ENCODE measurements at places on chromosomes 5 and 9.
A peak's percentile ranks its signal among the peaks of the same experiment; 100 is the strongest.

- no peaks in the 10 kb centered on the region for H3K36me3 ChIP-seq
- no peak overlapping the region for H3K4me3 ChIP-seq
- DNase-seq = no peak
- H3K27me3 ChIP-seq = no peaks in the 10 kb centered on the region
- no peaks in the 10 kb centered on the region for H3K4me1 ChIP-seq
Measured at GRCh38 chr9:29285818-29286217, 1712.5 kb upstream of the C9orf72 start.

GRCh38 chr5:113813466-113813865 is 300.0 kb downstream of the YTHDC2 start:
- no peak overlapping the region for H3K27ac ChIP-seq
- H3K4me1 ChIP-seq = no peaks in the 10 kb centered on the region

GRCh38 chr9:84862308-84862707 is 192.8 kb downstream of the NTRK2 start:
- DNase-seq = no peak
- H3K27me3 ChIP-seq = no peaks in the 10 kb centered on the region
- H3K36me3 ChIP-seq = no peaks in the 10 kb centered on the region
- H3K27ac ChIP-seq = no peak overlapping the region

DNA sequence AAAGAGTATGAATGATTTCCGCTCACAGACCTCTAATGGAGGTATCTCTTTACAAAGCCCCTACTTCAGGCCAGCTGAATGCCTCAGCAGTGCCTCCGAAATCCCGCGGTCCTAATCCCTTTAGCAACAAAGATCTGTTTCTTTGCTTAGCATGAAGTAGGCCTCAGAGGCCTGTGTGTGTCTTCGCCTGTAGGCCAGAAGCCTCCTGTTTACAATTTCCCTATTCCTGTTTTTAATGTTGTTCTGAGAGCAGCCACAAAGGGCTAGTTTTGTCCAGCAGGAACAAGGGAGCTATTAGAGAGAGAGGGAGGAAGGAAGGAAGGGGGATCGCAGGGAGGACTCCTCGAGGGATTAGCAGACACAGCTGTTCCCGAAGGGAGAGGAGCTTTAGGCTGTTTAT is 166.4 kb upstream of the SPRY4 start:
- peaks cover 8% of the 10 kb centered on the region for H3K27me3 ChIP-seq
- no peaks in the 10 kb centered on the region for H3K4me1 ChIP-seq
- H3K4me3 ChIP-seq = no peak overlapping the region
- no peak for DNase-seq
- no peak overlapping the region for H3K27ac ChIP-seq
- H3K36me3 ChIP-seq = no peaks in the 10 kb centered on the region

- H3K36me3 ChIP-seq = no peaks in the 10 kb centered on the region
- DNase-seq = no peak
- H3K4me3 ChIP-seq = no peak overlapping the region
- H3K4me1 ChIP-seq = no peaks in the 10 kb centered on the region
- no peak overlapping the region for H3K27ac ChIP-seq
- H3K27me3 ChIP-seq = no peaks in the 10 kb centered on the region
Measured at GRCh38 chr5:129977810-129978209, 73.5 kb downstream of the CHSY3 start.

DNA sequence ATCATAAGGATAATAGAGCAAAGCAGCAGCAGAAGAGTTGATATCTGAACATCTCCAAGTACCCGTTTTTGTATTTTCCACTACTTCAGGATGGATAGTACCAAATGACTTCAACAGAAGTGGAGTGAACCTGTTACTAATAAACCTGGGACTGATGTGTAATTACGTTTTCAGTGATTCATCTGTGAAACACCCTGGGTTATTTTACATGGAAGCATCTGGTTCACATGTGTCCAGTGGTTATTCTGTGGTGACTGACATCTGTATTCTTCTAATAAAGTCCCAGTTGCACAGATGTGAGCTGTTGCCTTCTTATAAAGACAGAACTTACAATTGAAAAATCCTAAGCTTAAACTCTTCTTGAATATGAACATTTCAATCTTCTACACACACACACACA is 139.7 kb upstream of the VCAN start:
- H3K4me3 ChIP-seq = no peak overlapping the region
- no peaks in the 10 kb centered on the region for H3K36me3 ChIP-seq
- H3K27ac ChIP-seq = no peak overlapping the region
- no peak for DNase-seq
- H3K4me1 ChIP-seq = no peaks in the 10 kb centered on the region

DNA sequence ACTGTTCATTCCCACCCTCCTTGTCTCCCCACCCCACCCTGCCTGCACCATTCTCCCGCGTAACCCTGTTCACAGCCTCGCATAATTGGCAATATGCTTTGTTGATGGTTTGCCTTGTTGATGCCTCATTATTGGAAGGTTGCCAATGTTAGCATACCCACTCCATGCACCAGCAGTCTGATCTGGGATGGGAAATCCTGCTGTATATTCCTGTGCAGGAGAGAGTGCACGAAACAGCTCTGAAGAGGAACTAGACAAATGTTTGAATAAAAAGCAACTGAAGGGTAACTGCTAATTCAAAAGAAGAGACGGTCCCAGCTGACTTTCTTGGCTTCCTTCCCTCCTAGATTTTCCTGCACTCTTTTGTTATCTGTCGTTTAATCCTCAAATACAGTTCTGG is 271.7 kb upstream of the TLE4 start:
- H3K36me3 ChIP-seq = no peaks in the 10 kb centered on the region
- no peak for DNase-seq
- H3K27ac ChIP-seq = no peak overlapping the region
- no peak overlapping the region for H3K4me3 ChIP-seq
- no peaks in the 10 kb centered on the region for H3K27me3 ChIP-seq
- H3K4me1 ChIP-seq = no peaks in the 10 kb centered on the region

- no peak for DNase-seq
- no peaks in the 10 kb centered on the region for H3K36me3 ChIP-seq
- no peak overlapping the region for H3K27ac ChIP-seq
- peaks cover 36% of the 10 kb centered on the region for H3K27me3 ChIP-seq
Measured at GRCh38 chr5:1901983-1902382, 19.3 kb upstream of the IRX4 start.

- peak overlapping the region; percentile 90 for H3K27ac ChIP-seq
- H3K4me1 ChIP-seq = peaks cover 27% of the 10 kb centered on the region
- H3K36me3 ChIP-seq = peaks cover 12% of the 10 kb centered on the region
- H3K27me3 ChIP-seq = peaks cover 5% of the 10 kb centered on the region
- peak overlapping the region; percentile 92 for H3K4me3 ChIP-seq
Measured at GRCh38 chr9:83956086-83956435, 24.0 kb downstream of the HNRNPK start.

- H3K27me3 ChIP-seq = no peaks in the 10 kb centered on the region
- no peaks in the 10 kb centered on the region for H3K36me3 ChIP-seq
- no peak for DNase-seq
- H3K4me3 ChIP-seq = no peak overlapping the region
Measured at GRCh38 chr9:115766370-115766955, 387.1 kb upstream of the PAPPA start.

DNA sequence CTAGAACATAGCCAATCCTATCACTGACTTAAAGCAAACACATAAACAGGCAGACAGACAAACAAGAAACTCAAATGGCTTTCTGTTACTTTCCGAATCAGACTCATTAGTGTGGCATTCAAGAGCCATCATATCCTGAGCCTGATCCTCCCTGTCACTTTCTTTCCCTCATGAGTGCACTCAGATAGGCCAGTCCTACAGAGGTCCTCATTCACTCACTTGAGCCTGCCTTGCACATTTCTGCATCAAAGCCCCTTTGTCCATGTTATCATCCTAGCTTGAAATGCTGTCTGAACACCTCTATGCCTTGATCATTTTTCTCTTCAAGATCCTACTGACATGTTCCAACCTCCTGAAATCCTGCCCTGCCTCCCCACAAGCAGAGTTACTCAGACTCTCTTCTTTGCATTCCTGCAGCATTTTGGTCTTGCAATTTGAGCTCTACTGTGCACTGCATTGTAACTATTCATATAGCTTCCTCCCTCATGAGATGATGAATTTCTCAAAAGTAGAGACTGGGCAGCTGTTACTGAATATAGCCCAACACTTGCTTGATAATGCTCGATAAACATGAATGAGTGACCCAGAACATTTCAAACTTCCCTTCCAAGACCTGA is 126.9 kb downstream of the PALM2AKAP2 start:
- no peaks in the 10 kb centered on the region for H3K27me3 ChIP-seq
- H3K27ac ChIP-seq = no peak overlapping the region
- H3K36me3 ChIP-seq = no peaks in the 10 kb centered on the region
- peaks cover 19% of the 10 kb centered on the region for H3K4me1 ChIP-seq

DNA sequence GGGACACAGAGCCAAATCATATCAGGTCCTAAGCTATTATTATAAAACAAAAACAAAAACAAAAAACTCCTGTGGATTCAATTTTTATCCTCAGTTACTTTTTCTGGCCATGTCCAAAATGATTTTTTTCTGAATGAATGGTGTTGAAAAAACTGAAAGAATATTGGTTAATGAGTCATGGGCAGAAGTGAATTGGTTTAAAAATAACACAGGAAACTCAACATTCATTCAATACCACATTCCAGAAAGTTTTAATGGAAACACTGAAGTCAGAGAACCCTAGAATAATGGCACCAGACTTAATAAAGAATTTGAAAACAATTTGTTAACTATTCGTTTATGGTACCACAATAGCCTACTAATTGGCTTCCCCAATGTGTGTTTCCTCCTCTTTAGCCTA is 102.4 kb upstream of the CDH9 start:
- H3K27ac ChIP-seq = no peak overlapping the region
- no peak for DNase-seq
- H3K4me1 ChIP-seq = no peaks in the 10 kb centered on the region
- no peaks in the 10 kb centered on the region for H3K27me3 ChIP-seq

DNA sequence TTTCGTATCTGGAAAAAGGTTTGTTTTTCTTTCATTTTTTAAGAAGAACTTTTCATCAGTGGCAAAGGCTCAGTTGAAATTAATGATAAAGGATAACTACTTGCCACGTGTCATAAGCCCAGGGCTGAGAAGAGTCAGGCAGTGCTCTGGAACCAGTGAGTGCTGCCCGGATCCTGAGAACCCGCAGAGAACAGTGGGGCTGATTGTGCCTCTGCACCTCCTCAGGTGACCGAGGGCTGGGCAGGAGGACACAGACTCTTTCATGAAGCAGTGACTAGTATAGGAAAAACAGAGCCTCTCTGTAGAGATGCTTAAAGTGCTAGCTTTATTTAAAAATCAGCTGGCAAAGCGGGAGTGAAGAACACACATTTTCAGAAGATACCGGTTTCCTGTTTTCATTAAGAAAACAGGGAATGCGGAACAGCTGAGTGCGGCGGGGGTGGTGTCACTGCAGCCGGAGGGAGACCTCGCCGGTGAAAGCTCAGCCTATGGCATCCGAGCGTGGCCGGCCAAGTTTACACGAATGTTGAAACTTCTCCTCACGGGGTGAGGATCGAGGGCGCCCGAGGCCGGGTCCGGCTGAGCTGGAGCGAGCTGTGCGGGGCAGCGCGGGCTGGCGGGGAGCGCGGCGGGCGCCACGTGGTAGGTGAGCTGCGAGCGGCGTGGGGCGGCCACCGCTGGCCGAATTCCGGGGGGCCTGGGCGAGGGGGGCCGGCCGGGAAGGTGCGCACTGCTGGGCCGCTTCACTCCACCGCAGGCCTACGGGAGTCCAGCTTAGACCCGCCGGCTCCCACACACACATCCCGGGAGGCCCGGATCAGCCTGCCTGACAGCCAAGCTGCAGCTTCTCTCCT is 134.7 kb upstream of the DMRT1 start:
- peaks cover 7% of the 10 kb centered on the region for H3K36me3 ChIP-seq
- peak overlapping the region; percentile 55 for H3K27ac ChIP-seq
- H3K27me3 ChIP-seq = peaks cover 10% of the 10 kb centered on the region
- DNase-seq = peak; percentile 60
- H3K4me1 ChIP-seq = peaks cover 20% of the 10 kb centered on the region
- H3K4me3 ChIP-seq = peak overlapping the region; percentile 82

DNA sequence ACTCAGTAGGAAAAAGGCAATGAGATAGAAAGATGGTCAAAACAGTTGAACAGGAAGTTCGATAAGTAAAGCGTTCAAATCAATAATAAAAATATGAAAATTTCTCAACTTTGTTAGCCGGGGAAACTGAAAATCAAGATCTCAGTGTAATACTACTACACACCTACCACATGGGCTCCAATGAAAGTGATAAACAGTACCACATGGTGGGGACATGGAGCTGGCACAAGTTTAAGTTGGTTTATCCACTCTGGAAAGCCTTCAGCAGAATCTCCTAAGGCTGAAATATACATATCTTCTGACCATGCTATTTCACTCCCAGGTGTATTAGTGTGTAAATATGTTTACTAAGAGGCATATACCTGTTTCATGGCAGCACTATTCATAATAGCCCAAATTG is 126.8 kb downstream of the NXNL2 start:
- no peak overlapping the region for H3K4me3 ChIP-seq
- no peak overlapping the region for H3K27ac ChIP-seq
- DNase-seq = no peak
- H3K4me1 ChIP-seq = no peaks in the 10 kb centered on the region
- no peaks in the 10 kb centered on the region for H3K36me3 ChIP-seq
- H3K27me3 ChIP-seq = peaks cover 3% of the 10 kb centered on the region

GRCh38 chr5:155562158-155562557 is 548.6 kb downstream of the KIF4B start:
- no peaks in the 10 kb centered on the region for H3K36me3 ChIP-seq
- DNase-seq = no peak
- no peaks in the 10 kb centered on the region for H3K27me3 ChIP-seq
- H3K4me1 ChIP-seq = no peaks in the 10 kb centered on the region

GRCh38 chr5:175688352-175689146 is 30.7 kb downstream of the HRH2 start:
- peaks cover 40% of the 10 kb centered on the region for H3K36me3 ChIP-seq
- no peaks in the 10 kb centered on the region for H3K27me3 ChIP-seq
- H3K4me3 ChIP-seq = no peak overlapping the region
- DNase-seq = no peak
- H3K4me1 ChIP-seq = peaks cover 43% of the 10 kb centered on the region

DNA sequence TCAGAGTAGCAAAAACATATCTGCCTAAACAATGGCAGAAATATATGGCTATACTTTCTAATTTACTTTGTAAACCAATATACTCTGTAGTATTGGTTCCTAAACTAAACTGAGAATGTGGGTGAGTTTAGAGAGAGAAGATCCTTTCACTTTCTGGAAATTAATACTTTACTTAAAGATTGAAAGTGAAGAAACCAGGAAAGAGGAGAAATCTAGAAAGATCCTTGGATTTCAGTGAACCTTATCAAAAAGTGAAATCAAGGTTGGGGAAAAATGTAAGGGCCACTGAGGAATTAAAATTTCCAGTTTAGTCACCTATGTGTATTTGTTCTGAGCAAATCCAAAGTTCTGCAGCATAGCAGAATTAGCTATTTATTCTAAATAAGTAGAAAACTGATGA is 5.9 kb downstream of the SLC38A9 start:
- no peak overlapping the region for H3K27ac ChIP-seq
- no peaks in the 10 kb centered on the region for H3K27me3 ChIP-seq
- no peak for DNase-seq
- H3K4me1 ChIP-seq = peaks cover 33% of the 10 kb centered on the region
- H3K4me3 ChIP-seq = no peak overlapping the region

GRCh38 chr9:69332067-69332685 is 7.2 kb downstream of the ENTREP1 start:
- H3K4me3 ChIP-seq = no peak overlapping the region
- no peak for DNase-seq
- no peaks in the 10 kb centered on the region for H3K4me1 ChIP-seq
- H3K36me3 ChIP-seq = no peaks in the 10 kb centered on the region
- H3K27ac ChIP-seq = no peak overlapping the region
- peaks cover 26% of the 10 kb centered on the region for H3K27me3 ChIP-seq

Data from activated naive CD4-positive, alpha-beta T cell treated with anti-CD3 and anti-CD28 coated beads, Interleukin-2, amount 10 ng/mL, durations not matched to agents 7 days and 5 days (primary cell).